ENCODE measurements at places on chromosomes 6 and 20.

GRCh38 chr6:26501482-26501986 is 1.4 kb downstream of the BTN1A1 start:
- peak; percentile 26 for DNase-seq

DNA sequence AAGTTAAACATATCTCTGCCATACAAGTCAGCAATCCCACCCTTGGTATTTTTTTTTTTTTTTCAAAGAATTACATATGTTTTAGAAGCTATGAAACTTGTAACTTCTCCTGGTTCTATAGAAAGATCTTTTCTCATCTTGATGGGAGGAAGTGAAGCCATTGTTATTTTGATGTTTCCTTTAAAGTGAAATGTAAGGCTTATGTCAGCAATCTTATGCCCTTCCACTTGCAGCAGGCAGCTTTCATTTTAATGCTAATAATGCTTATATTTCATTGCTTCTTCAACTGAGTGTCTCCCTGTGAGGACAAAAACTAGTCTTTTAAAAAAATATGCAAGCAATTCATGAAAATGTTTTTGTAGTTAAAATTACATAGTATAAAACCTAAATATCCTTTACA is 1614.7 kb downstream of the KHDRBS2 start:
- DNase-seq = no peak

GRCh38 chr6:135411339-135411738 is 86.2 kb downstream of the AHI1 start:
- no peak for DNase-seq

GRCh38 chr6:100269189-100269588 is 195.5 kb downstream of the SIM1 start:
- no peak for DNase-seq

- no peak for DNase-seq
Observed at GRCh38 chr20:4633780-4634179, 87.9 kb upstream of the PRND start.

DNA sequence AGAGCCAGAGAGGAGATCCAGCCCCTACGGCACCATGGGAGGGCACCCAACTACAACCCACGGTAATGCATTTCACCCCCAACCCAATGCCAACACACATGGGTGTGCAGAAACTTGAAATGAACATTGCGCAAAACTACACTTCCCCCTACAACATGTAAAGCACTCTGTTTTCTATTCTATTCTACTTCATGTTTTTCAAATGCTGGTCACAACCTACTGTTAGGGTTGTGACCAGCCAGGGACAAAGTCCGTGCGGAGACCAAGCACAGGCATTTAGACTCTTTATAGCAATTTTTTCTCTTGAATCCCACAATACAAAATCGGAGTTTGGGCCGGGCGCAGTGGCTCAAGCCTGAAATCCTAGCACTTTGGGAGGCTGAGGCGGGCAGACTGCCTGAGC is 90.6 kb downstream of the MRPL14 start:
- DNase-seq = no peak

DNA sequence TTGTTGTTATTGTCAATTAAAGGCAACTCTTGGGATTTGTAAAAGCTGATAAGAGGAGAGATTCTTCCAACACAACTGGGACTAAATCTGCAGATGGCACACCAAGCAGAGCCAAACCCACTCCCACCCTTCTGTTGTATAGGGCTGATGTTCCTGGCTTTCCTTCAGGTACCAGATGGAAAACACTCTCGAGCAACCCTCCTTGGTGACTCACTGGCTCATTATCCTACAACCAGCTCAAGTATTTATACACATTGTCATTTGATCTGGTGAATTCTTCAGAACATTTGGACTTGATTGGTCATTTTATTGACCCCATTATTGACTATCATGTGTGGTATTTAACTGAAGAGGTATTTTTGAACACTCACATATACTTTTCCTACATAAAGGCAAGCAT is 190.3 kb upstream of the PCSK2 start:
- DNase-seq = no peak

DNA sequence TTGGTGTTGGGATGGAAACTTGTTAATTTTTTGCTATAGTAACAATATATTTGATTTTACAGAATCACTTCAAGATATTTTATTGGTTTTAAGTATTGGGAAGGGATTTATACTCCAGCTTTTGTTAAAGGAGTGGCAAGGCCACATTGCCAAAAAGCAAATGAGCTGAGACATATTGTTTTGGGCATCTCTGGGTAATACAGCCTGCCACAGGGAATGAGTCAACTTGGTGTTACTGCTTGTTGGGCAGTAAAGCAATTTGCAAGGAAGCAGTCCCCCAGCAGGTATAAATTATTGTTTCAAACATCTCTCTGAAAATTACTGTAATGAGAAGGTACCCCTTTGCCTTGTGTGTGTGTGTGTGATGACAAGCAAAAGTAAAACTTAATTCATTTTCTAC is 868.3 kb upstream of the FLRT3 start:
- no peak for DNase-seq

- no peak for DNase-seq
Observed at GRCh38 chr20:25750220-25750764, 53.6 kb upstream of the ZNF337 start.

DNA sequence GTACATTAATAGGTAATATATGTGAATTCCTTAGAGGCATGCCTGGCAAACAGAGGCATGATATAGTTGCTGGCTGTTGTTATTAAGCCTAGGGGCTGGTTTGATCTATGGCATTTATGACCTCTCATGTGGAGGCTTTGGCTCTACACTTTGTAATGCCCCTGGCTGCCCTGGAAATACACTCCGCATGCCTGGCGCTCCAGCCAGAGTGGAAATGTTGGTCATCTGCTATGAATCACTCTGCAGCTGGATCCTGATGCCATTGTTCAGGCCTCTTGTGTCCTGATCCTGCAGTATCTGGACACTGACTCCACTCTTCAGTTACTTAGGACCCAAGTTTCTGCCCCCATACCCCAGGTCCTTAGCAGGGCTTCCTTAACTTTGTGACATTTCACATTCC is 200.5 kb upstream of the PCSK2 start:
- no peak for DNase-seq

DNA sequence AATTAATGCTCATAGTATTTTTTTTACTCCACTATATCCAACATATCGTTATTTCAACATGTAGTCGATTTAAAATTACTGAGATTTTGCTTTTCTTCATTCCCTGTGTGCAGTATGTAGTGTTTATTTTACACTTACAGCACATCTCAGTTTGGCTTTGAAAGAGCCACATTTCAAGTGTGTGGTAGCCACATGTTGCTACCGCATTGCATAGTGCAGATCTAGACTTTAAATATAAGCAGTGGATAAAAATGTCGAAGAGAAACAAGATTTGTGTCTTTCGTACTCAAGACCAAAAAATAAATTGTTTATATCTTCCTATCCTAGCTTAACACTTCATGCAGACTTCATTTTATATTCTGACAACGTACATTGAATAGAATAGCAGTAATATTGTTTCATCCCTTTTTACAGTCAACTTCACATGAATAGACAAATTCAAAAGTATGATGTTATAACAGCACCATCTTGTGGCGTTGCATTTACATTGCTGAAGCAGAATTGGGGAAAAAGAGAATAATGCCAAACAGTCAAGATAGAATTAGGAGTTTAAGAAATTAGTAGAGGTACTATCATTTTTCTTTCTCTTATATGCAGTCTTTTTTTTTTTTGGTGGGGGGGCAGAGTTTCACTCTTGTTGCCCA is 29.9 kb downstream of the FBXO5 start:
- no peak for DNase-seq

DNA sequence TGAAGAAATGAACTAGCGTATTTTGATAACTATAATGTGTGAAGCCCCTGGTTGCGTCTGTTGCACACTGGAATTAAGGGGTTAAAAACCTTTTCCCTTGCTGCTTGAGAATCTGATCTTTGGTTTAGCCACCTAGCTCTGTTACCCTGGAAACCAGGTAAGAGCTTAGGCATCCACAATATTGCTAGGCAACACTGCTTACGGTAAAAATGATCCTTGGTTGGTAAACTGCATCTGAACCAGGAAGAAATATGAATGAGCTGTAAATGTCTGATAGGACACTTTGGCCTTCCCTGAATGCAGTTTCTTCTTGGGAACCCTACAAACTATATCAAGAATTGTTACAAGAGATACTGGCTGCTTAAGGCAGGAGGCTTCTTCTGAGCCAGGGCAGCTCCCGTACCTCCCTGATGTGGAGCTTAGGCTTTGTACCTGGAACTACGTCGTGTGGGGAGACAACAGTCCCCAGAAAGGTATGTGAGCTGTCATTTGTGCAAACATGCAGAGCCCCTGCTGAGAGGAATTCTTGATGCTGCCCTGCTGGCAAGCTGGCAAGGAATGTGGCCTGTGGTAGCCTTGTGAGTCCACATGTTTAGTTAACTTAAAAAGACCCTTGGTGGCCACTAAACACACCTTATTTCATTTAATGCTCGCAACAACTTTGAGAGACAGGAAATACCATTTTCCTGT is 18.4 kb downstream of the UBE3D start:
- no peak for DNase-seq

- peak; percentile 78 for DNase-seq
Observed at GRCh38 chr6:160519603-160520042, 144.5 kb downstream of the LPA start.

- no peak for DNase-seq
Observed at GRCh38 chr6:129608886-129609537, 101.0 kb downstream of the ARHGAP18 start.

- DNase-seq = no peak
Observed at GRCh38 chr6:15280028-15280427, 34.2 kb downstream of the JARID2 start.

- no peak for DNase-seq
Observed at GRCh38 chr6:53159558-53159957, 10.9 kb upstream of the GCM1 start.

- no peak for DNase-seq
Observed at GRCh38 chr6:109824105-109824504, 133.0 kb downstream of the FIG4 start.

DNA sequence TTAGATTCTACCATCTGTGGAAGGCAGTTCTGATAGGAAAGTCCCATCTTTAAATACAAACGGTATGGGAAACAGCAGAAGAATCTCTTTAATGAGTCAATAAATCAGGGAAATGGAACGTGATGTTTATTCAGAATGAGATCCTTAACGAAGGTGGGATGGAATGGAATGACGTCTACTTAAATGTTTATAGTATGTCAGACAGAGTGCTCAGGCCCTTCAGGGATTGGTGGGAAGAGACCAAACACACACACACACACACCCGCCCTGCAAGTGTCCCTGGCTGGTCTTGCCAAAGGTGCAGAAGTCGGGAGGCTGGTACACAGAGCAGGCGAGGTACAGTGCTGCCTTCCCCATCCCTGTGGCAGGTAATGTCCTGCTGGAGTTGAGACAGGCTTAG is 164.0 kb downstream of the FARS2 start:
- DNase-seq = no peak

DNA sequence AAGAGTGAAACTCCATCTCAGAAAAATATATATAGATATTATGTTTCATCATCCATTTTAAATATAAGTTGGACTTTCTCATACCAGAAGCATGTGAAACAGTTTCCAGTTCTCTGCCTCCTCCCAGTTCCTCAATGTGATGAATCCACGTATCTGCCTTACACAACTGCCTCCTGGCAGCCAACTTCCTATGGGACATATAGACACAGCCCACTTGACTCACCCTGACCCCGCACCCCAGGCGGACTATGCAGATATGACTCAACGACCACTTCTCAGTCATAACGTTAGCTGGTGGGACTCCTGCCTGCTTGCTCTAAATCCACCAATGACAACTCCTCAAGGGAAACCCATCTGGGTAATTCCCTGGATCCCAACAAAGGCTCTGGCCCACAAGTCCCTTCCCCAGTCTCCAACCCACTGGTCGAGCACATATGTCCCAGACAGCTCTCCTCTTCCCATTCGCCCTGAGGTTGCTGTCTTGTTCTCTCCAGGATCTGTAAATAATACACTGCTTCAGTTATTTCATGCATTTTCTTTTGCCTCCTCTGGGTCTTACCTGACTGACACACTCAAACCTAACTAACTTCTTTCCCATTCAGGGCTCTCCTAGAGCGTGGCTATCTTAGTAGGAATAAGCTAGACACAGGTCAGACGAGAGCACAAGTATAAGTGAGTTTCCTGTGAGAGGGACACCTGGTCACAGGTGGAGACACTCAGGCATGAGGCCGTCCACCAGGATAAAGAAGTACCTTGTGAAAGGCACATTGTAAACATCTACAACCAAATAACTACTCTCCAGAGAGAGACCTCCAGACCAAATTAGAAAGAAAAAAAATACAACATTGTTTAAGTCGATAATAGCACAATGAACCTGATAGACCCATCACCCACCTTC is 548.5 kb downstream of the CD83 start:
- DNase-seq = no peak

DNA sequence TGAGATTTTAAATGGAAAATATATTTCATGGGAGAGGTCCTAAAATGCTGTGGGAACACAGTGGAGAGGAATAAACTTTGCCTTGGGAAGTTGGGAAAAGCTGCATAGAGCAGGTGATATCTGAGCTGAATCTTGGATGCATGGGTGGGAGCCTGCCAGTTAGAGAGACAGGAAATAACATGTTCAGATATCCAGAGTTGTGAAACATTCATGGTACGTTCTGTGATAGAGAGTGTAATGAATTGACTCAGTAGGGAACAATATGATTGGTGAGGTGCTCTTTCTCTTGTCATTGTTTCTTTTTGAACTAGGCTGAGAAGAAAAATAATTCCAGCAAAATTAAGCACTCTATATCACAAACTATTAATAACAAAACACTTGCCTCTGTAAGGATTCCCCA is 72.8 kb downstream of the RPS12 start:
- DNase-seq = no peak

DNA sequence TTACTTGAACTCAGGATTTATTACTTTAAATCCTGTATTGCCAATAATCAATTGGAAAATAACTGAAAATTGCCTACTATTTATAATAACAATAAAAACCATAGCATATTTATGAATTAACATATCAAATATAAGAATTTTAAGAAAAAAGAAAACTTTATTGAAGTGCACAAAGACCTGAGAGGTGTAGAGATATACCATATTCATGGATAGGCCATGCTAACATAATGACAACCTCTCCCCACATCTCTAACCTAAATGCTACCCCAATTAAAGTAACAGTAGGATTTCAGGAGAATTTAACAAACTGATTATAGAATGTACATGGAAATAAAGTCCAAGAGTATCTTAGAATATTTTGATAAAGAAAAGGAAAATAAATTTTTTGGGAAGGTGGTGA is 5.1 kb upstream of the HLA-DMB start:
- DNase-seq = no peak

Measured in activated CD4-positive, alpha-beta T cell treated with anti-CD3 and anti-CD28 coated beads for 4 hours (primary cell).